ENCODE measurements at places on chromosomes 11 and 22.
A peak's percentile ranks its signal among the peaks of the same experiment; 100 is the strongest.

DNA sequence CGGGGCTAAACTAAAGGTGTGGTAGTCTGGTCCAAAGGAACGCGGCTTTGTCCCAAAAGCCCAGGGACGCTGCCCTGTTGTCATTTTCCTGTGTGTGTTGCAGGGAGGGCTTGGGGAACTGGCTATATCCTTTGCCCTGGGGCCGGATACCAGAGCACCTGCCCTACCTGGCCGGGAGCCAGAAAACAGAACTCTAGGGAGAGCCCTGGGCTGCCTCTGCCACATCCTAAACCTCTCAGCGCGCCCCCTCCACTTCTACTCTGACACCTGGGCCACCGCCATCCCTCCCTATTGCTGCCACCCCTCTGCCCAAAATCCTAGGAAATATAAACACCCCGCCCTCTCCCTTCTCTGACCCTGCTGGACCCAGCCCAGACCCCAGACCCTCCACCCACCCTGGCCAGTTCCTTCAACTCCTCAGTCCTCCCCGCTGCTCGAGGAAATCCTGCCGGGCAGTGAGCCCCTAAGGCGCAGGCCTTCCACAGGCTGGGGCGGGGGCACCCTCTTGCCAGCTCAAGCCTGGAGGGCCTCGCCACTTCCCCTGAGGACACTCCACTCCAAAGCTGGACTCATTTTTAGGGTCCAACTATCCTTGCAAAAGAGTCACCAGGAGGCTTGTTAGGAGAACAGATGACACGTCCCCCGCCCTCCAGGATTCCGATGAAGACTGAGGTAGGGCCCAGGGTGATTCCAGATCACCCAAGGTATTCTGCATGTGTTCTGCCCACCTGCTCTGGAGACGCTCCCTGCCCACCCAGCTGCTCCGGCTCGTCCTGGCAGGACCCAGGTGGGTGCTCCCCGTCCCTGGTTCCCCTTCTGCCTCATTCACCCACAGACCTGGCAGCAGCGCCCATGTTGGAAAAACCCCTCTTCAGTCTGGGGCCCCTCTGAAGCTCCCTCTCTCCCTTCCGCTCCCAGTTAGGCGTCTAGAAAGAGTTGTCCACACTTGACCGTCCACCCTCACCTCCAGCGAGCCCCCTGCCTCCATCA lies 12.2 kb downstream of the KCTD17 start:
- H3K4me1 ChIP-seq: peaks cover 27% of the 10 kb centered on the region
- H3K27me3 ChIP-seq: peaks cover 21% of the 10 kb centered on the region
- no peak overlapping the region for H3K27ac ChIP-seq

- H3K4me1 ChIP-seq: peaks cover 24% of the 10 kb centered on the region
- no peaks in the 10 kb centered on the region for H3K27me3 ChIP-seq
- H3K27ac ChIP-seq: no peak overlapping the region
- H3K4me3 ChIP-seq: no peak overlapping the region
Observed at GRCh38 chr22:23058481-23059283, 11.6 kb upstream of the GNAZ start.

DNA sequence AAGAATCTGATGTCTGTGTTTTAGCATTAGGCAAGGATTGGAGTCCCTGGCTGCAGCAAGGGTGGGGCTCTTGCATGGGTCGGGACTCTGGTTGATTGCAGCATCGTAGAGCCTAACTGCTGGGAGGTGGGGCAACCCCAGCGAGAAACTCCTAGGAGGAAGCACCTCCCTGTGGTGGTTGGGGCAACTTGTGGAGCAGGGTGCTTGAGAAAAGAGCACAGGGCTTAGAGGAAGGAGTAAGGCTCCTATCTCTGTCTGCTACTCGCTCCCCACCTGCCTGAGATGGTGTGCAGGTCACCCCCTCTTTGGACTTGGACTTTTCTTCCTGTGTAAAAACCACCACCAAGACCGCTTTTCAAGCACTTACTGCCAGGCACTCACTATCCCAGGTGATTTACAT lies 15.6 kb downstream of the SREBF2 start:
- no peak overlapping the region for H3K27ac ChIP-seq
- H3K4me3 ChIP-seq: no peak overlapping the region
- ATAC-seq: no peak
- peaks cover 62% of the 10 kb centered on the region for H3K4me1 ChIP-seq
- peaks cover 33% of the 10 kb centered on the region for H3K36me3 ChIP-seq
- H3K27me3 ChIP-seq: no peaks in the 10 kb centered on the region

DNA sequence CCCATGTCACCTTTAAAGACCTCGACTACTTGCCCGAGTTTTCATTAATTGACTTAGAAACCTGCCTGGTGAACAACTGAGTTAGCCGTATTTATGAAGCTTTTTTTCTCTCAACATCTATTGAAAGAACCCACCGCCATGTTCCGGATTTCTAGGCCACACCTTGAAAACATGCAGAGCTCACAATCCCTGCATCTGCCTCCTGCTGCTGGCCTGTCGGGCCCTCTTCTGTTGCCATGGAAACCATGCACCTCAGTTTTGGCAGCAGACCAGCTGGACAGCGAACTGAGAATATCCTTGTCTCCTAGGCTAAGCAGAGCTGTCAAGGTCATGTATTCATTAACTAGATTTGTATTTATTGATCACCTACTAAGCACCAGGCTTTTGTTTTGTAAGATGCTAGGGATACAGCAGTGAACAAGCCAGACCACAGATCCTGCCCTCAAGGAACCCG lies 4.3 kb upstream of the PATZ1 start:
- H3K27ac ChIP-seq: no peak overlapping the region
- no peaks in the 10 kb centered on the region for H3K27me3 ChIP-seq
- no peak for ATAC-seq
- H3K36me3 ChIP-seq: no peaks in the 10 kb centered on the region
- no peak overlapping the region for H3K4me3 ChIP-seq
- peaks cover 6% of the 10 kb centered on the region for H3K4me1 ChIP-seq

DNA sequence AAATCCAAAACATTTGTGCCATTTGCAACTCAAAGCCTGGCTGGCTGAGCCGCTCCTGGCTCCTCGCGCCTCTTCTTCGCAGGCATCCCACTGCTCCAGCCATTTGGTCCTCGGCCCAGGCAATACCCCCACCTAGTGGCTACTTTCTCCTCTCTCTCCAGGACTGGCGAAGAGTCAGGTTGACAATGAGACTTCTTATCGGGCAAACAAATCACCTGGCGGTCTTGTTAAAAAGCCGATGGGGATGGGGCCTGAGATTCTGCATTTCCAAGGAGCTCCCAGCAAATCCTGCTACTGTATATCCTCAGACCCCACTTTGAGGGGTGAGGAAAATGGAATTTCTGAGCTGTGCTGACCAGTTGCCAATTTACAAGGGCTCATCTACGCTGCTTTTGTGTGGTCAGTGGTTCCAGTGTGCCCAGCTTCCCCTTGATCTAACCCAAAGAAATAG lies 89.0 kb downstream of the ISX start:
- peak; percentile 68 for ATAC-seq
- peaks cover 8% of the 10 kb centered on the region for H3K4me1 ChIP-seq
- H3K36me3 ChIP-seq: no peaks in the 10 kb centered on the region
- no peak overlapping the region for H3K4me3 ChIP-seq
- peaks cover 56% of the 10 kb centered on the region for H3K27me3 ChIP-seq

DNA sequence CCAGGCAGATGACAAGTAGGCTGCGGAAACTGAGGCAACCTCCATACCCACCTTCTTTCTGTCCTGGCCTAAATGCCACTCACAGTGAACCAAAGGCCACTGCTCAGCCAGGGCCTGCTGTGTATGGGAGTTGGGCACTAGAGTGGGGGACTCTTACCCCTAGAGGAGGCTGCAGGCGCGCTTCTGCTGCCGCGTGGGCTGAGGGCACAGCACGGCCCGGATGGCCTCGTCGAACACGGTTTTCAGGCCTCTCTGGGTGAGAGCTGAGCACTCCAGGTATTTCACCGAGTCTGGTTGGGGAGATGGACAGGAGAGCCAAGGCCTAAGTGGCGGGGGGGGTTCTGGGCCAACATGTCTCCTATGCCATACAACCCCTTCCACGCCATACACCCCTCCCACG lies 14.2 kb upstream of the SSTR3 start:
- H3K27ac ChIP-seq: peak overlapping the region; percentile 69
- no peaks in the 10 kb centered on the region for H3K27me3 ChIP-seq
- no peak for ATAC-seq
- peaks cover 92% of the 10 kb centered on the region for H3K4me1 ChIP-seq

DNA sequence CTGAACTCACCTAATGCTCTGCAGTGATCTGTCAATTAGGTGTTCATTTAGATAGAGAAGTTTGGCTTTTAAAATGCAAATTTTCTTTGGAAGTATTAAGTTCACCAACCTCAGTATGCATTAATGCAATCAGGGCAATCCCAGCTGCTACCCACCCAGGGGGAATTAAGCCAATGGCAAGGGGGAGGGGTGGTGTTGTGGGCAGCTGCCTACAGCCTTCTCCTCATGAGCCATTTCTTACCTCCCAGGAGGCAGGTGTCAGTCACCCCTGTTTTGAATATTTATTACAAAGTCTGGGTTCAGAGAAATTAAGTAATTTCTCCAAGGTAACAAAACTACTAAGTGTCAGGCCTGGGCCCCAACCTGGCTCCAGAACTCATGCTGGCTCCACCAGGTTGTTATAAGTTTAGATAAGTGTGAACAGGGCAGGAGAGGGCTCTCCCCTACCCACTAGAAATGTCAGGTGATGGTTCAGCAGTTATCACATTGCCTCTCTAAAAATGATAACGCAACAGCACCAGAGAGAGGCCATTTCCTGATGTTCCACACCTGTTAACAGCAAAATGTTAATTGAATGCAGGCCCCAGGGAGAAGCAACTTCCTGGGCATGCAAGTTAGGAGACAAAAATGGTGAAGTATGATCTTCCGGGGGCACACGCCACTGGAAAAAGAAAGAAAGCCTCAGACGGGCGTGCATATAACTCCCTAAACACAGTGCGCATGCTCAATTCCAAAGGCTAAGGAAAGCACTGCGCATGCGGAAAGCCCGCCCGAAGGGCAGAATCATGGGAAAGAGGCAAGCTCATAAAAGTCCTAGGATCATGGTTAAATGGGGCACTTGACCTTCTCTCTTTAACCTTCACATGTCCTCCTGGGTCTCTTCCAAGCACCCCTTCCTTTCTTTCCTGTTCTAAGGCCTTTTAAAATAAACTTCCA lies 35.4 kb upstream of the GNAZ start:
- peak overlapping the region; percentile 77 for H3K27ac ChIP-seq
- H3K4me1 ChIP-seq: peaks cover 55% of the 10 kb centered on the region
- no peaks in the 10 kb centered on the region for H3K36me3 ChIP-seq

DNA sequence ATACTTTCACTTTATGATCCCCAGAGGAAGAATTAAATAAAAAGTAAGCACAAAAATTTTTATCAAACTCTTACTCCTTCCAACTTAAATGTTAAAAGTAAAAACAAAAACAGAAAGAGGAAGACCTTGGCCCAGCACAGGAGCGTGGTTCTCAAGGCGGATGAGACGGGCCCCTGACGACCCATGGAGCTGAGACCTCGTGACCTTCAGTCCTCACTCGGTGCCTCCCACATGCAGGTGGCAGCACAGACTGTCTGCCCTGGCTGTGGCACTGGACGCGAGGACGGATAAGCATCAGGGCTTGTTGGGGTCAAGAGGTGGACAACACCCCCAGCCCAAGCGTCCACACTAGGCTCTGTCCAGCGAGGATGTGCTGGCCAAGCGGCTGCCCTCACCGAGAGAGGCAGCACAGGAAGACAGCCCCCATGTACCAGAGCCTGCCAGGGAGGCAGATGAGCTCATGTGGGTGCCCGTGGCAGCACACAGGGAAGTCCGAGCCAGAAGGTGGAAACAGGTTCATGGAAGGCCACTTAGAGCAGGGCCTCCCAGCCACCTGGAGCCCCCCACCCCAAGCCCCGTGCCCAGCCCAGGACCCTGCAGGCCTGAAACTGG lies 1389.8 kb downstream of the TBC1D22A start:
- ATAC-seq: peak; percentile 80
- peaks cover 24% of the 10 kb centered on the region for H3K27me3 ChIP-seq
- peaks cover 10% of the 10 kb centered on the region for H3K4me1 ChIP-seq
- no peak overlapping the region for H3K4me3 ChIP-seq
- H3K36me3 ChIP-seq: no peaks in the 10 kb centered on the region

DNA sequence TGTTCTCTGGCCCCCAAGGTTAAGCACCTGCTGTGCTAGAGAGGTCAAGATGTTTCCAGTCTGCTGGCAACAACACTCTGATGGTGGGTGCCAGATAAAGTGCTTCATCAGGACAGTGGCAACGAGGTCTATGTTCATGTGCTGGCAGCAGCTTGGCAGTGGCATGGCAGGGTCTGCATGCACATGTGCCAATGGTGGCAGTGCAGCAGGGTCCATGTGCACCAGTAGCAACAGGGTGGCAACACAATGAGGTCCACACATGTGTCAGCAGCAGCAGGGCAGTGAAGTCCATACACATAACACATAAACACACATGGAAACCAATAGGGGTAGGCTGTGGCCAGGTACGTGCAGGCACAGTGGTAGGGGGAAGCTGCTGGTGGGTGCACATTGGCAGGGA lies 48.4 kb upstream of the FAR1 start:
- H3K4me1 ChIP-seq: no peaks in the 10 kb centered on the region
- no peak overlapping the region for H3K4me3 ChIP-seq
- ATAC-seq: no peak
- no peak overlapping the region for H3K27ac ChIP-seq
